ENCODE measurements at places on chromosomes 1 and 21. TPM values are rescaled to one million over a fixed set of nuclear protein-coding genes. Genes with fewer than 3 reads are reported as not detected.

Gene LCE2A
- total RNA-seq, result not detected

Gene TFF2
- not detected for total RNA-seq

Gene OR14A2
- not detected for total RNA-seq

Gene TSPEAR
- total RNA-seq, result not detected

Gene NR1I3
- total RNA-seq, result not detected

Gene E2F2
- 1.2 TPM for total RNA-seq

Gene TAS1R2
- not detected for total RNA-seq

Gene ILDR2
- 0.52 TPM for total RNA-seq

Gene RRP15
- 16.8 TPM for total RNA-seq

Gene PDZK1IP1
- total RNA-seq, result not detected

Gene OR14K1
- total RNA-seq, result not detected
